ENCODE measurements at places on chromosomes 12 and 14.

DNA sequence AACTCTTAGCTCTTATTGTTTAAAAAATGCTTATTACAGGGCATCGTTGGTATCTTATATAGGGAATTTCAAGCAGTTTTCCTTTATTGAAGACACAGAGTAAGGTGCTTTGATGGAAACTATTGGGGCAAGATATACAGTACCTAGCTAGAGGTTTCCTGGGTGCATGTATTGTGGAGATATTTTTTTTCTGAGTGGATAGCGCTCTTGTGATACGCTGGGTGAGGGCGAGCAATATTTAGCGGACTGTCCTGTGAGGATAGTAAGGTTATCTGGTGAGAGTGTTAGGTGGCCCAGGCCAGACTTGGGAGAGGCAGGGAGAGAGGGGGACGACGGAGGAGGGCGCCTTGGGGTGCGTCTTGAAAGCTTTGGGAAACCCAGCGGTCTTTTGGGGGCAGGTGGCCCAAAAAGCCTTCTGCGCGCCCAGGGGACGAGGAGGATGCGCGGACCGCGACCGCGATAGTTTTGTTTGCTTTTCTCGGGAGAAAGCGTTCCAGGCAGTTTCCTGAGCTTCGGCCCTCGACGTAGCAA lies 596 bp upstream of the BICD1 start:
- DNase-seq = no peak

GRCh38 chr12:31768046-31768445 lies 39.2 kb upstream of the AMN1 start:
- DNase-seq = no peak

DNA sequence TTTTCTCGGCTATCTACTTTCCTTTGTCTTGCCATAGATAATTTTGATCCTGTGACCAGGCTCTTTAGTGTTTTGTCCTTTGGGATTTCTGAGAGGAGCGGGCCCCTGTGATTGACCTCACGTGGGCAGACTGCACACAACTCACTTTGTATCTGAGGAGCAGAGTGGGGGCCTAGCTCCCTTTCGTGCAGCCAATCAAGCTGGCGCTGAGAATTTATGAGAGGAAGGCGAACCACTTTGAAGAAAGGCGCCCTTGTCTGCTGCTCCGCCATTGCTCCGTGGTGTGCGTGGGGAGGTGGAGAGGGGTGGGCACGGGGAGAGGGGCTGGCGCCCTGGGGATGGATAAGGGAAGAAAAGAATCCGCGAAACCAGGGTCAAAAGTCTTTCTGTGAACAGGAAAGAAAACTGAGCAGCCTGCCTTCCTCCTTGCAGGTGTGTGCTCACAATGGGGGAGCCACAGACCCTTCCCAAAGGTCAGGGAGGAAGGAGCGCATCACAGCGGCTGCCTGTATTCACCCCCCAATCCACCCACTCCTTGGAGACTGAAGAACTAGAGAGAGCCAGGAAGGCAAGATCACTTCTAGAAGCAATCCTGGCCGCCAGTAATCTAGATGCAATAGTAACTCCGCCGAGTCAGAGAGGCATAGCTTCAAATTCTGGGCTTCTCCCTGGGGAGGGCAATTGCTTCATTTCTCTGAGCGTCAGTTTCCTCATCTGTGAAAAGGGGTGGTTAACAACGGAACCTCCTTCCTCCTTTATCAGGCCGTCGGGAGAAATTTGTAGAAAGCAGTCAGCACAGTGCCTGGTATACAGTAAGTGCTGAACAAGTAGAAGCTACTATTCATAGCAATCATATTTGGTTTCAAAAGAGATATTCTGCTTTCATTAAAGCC lies 24.9 kb upstream of the MED13L start:
- DNase-seq = no peak

DNA sequence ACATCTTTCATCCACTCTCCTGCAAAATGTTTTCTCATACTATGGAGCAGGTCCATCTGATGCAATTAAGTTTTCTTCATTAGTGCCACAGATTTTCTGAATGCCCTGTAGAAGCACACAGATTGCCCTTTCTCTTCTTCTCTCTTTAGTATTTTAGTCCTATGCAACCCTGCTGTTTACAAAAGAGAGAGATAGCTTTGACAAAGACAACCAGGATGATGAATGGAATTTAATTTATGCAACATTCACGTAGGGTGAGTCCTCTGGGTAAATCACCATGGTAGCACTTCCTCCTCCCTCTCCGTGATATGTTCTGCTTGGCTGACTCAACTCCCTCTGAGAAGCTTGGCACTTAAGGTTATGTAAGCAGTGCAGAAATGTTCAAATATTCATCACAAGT lies 400.9 kb upstream of the PDE3A start:
- DNase-seq = no peak

DNA sequence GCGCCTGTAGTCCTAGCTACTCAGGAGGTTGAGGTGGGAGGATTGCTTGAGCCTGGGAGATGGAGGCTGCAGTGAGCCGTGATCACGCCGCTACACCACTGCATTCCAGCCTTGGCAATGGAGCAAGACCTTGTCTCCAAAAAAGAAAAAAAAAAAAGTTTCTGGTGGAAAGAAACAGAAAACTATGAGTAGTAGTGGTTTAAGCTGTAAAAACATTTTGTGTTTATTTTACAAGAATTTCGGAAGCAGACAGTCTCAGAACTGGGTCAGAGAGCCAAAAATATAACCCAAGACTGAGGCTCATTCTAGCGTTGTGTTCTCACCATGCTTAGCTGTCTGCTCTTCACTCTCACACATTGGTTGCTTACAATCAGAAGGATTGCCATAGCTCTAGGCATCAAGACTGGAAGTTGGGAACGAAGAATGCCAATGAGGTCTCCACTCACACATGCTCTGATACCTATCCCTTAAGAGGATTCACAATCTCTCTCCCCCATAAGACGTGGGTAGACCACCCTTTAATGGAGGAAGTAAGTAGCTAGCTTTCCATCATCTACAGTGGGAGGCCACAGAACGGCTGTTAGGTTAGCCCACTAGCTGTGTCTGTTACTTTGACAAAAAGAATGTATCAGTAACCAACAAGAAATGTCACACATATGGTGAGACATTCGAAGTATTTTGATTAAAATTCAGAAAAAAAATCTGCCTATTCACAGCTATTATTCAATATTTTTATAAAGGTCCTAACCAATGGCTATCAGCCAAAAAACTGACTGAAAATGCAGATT lies 117.6 kb upstream of the RASSF8 start:
- no peak for DNase-seq

DNA sequence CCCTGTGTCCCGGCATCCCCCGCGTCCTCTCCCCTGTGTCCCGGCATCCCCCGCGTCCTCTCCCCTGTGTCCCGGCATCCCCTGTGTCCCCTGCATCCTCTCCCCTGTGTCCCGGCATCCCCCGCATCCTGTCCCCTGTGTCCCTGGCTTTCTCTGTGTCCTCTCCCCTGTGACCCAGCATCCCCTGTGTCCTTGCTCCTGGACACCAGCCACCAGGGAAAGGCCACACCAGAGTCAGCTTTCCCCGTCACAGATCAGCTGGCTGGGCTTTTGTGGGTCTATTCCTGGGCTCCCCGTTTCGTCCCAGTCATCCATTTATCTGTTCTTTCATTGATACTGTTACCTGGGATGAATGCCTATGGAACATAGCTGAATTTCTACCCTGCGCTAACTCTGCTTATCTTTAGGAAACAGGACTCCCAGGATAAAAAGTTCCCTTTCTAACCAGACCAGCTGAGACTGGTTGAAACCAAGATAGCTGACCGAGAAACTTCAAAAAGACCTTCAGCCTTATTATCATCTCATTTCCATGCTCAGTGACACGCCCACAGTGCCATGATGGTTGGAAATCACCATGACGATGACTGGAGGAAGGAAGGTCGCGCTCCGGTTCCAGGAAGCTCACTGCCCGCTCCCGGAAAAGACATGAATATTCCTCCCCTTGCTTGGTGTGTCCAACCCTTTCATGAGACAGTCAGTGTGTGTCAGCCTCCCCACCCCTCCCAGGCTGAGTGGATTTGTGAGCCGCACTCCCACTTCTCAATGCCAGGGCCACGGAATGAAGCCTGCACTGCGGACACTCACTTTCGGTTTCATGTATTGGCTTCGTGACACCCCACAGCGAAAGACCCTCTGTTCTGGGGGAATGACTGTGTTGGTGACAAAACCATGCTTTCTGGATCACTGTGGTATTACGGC lies 276.4 kb upstream of the SFSWAP start:
- no peak for DNase-seq

DNA sequence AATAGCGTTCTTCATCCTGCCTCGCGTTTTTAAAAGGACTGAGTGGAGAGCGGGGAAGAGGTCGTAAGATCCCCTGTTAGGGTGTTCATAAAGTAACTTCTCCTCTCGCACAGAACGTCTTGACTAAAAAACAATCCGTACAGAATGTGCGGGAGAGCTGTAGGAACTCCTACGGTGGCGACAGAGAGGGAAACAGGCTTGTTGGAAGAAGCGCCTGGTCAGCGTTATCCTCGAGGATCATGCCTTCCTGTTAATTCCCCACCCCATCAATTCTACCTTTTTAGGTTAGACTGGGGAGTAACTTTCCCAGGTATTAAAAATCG lies 399 bp upstream of the WASHC4 start:
- DNase-seq = no peak

GRCh38 chr14:19917955-19918518 lies 2.4 kb upstream of the OR4K5 start:
- DNase-seq = no peak

GRCh38 chr14:74219277-74220205 lies 19.7 kb upstream of the VSX2 start:
- DNase-seq = no peak

Measured in activated CD8-positive, alpha-beta T cell treated with anti-CD3 and anti-CD28 coated beads, Interleukin-2, amount 10 ng/mL, durations not matched to agents 7 days and 5 days (primary cell).